ENCODE measurements at places on chromosomes 2 and 18. TPM values are rescaled to one million over a fixed set of nuclear protein-coding genes. Genes with fewer than 3 reads are reported as not detected.

TNFAIP6 gene
- total RNA-seq = not detected

GALNT5 gene
- 0.15 TPM for total RNA-seq

SPATA3 gene
- total RNA-seq = not detected

UGT1A3 gene
- not detected for total RNA-seq

CLIP4 gene
- total RNA-seq = 0.46 TPM

GRCh38 chr2:207008105-207008990 lies 69.0 kb downstream of the CPO start:
- DNase-seq = peak; percentile 13

DNA sequence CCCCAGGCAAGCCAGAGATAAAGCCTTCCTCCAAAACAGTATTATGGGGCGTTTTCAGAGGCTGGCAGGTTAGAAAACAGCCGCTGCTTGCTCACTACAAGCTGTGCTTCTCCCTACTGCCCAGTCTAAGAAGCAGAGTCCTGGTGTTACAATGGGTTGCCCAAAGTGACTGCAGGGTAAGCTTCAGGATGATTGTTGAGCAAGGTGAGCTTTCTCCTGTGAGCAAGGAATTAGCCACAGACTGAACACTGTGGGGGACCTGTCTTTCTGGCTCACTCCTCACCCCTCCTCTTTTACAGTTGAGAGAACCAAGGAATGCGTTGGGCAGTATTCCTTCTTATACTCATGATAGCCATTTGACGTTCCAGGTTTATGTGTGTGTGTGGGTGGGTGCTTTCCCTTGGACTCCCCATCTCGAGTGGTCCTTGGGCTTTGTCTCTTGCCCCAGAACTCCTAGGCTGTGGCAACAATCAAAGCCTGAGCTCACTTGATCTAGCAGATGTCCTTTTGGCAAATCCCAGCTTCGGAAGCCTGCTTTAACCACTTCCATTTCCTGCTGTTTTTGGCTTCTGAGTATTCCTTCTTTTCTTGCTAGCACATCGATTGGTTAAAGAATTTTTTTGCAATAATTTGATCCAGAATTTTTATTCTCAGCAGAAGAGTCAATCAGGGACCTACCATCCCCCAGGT lies 47.5 kb downstream of the KDM3A start:
- DNase-seq = no peak

GRCh38 chr2:88658326-88658725 lies 31.1 kb upstream of the EIF2AK3 start:
- DNase-seq = no peak

- no peak for DNase-seq
Observed at GRCh38 chr2:148742373-148742772, 97.8 kb downstream of the EPC2 start.

GRCh38 chr2:203631068-203631757 lies 75.2 kb upstream of the CD28 start:
- no peak for DNase-seq

DNA sequence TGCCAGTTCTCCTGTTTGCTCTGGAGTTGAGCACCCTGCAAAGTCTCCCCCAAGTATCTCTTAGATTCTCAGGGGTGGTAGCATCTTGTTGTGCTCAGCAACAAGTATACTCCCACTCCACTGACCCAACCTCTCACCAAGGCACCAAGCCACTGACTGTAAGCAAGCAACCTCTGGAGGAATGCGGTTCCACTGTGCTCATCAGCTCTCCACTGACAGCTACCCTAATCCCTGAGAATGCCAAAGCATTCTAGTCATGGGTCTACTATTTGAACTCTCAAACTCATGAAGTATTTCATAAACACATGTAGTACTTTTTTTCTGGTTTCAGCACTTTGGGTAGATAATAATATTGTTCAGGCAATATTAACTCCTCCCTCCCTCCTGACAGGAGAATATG lies 170.0 kb downstream of the EPHA4 start:
- no peak for DNase-seq

GRCh38 chr2:186384226-186384625 lies 101.8 kb upstream of the ZC3H15 start:
- DNase-seq = no peak

DNA sequence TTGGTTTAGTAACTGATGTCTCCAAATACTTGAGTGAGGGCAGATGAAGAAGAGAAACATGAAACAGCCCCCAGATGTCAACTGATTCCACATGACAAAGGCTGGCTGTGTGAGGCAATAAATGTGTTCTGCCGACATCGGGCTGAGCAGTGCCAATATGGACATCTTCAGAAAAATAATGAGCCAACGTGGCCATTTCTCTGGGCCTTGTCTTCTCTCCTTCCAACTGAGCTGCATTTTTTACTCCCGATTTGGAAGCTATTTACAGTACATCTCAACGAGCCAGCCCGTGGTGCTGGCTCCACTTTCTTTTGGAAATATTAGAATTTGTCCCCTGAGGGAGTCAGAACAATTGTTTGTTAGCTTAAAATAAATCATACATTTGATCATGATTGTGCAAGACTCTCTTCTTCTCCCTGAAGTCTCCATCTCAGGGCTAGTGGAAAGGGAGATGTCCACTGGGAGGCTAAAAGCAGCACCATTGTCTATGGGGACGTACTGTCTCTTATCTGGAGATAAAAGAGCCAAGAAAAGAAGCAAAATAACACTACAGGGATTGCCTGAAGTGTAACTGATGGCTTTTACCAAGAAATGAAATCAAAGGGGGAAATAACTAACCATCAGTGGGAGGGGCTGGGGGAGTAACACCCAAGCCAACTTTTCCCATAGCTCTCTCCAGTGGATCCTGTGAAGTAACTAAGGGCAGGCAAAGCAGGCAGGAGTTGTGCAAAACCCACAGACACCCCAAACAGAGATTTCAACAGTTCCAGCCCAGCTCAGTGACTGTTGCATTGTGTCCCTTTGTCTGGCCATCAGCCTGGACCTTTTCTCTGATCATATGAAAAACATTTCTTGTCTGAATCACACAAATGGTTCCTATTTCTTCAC lies 114.8 kb downstream of the RDH14 start:
- no peak for DNase-seq

DNA sequence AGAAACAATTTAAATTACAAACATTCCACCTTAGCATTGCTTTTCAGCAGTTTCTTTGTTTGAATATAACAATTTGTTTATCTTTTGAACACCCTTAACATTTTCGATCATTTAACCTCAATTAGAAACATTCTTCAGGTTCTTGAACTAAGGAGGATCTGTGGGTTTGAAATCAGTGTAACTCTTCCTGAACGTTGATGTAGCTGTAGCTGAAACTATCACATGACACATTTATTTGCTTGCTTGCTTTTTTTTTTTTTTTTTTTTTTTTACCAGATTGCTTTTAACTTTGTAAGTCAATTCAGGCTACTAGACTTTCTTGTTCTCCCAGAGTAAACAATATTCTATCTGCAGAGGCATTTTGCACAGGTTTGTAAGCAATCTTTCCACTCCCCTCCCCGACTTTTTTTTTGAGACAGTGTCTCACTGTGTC lies 47.6 kb downstream of the GPD2 start:
- DNase-seq = no peak

- no peak for DNase-seq
Observed at GRCh38 chr2:88896971-88897370, 205.5 kb downstream of the RPIA start.

GRCh38 chr2:61423714-61424113 lies 47.2 kb downstream of the USP34 start:
- DNase-seq = no peak

GRCh38 chr2:17538844-17539554 lies 1.5 kb upstream of the VSNL1 start:
- peak; percentile 85 for DNase-seq

DNA sequence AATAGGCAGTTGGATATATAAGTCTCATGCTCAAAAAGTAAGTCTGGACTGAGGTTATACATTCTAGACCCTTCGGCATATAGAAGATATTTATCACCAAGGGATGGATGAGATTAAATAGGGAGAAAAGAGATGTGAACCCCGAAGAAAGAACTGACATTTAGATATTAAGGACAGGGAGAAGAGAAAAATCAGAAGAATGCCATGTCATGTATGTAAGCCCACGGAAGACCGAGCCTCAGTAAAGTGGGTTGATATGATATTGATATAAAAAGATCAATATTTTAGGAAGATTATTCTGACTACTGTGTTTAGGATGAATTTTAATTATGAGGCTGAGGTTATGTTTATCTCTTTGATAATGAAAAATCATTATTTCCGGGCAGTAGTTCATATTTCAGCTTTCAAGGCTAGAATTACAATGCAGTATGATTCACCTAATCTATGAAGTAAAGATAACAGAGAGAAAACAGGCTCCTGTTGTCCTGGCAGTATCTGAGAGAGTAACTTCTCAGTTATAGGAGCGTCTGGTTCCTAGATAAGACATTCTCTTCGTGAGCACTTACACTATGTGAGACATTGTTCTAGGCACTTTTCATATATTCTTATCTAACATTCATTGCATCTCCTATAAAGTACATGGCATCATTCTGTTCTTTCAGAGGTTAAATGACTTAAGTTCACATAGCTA lies 83.0 kb downstream of the UBR3 start:
- no peak for DNase-seq
